ENCODE measurements at places on chromosomes 4 and X.

- no peak for DNase-seq
These were observed 144.9 kb downstream of the POLA1 start for GRCh38 chrX:24838629-24839028.

- DNase-seq: peak; percentile 76
These were observed 54.3 kb downstream of the LRBA start for GRCh38 chr4:150960818-150961217.

- DNase-seq: no peak
These were observed 55.3 kb downstream of the FIP1L1 start for GRCh38 chr4:53432528-53433424.

GRCh38 chr4:71231129-71232055 is 107.4 kb upstream of the SLC4A4 start:
- no peak for DNase-seq

DNA sequence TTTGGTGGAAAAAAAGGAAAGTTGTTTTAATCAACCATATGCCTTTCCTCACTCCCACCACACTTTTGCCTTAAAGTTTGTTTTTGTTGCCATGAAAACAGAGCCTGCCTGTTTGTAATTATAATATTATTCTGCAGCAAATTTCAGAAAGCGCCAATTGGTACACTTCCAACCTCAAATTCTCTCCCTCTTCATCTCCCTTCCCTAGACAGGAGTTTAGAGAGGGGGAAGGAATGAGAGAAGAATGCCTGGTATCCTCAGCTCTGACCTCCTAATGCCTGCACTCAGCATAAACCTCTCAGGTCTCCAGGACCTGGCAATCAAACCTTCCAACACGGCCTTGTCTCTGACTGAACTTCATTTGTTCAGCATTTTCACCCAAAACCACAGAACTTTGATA is 138.4 kb upstream of the HCCS start:
- no peak for DNase-seq

DNA sequence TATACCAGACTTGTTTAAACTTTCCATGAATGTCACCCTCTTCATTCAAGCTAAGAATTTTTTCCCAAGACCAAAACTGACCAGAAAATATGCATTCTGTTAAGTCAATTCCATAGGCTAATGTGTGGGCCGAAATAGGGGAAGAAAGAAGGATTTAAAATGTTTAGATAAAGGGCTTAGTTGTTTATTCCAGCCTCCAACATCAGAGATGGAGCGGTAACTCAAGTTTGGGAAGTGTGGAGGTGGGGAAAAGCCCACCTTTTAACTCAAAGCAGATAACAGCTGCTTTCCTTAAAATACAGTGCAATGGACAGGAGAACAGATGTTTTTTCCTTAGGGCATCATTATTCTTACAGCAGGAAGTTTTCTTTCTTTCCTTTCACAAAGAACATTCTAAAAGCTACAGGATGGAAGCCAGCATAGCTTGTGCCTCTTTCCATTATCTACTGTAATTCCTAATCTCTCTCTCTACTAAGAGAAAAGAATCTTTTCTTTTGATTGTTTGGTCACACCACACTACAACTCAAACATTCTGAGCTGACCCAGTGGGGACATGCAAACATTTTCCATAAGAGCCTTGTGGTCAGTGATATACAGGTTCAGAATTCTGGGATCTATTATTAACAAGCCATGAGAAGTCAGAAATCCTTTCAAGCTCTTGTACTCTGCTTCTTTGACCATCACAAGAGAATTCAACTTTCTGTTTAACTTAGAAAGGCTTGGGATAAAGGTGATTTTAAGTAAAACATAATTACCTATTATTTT is 101.6 kb downstream of the PDE5A start:
- no peak for DNase-seq

DNA sequence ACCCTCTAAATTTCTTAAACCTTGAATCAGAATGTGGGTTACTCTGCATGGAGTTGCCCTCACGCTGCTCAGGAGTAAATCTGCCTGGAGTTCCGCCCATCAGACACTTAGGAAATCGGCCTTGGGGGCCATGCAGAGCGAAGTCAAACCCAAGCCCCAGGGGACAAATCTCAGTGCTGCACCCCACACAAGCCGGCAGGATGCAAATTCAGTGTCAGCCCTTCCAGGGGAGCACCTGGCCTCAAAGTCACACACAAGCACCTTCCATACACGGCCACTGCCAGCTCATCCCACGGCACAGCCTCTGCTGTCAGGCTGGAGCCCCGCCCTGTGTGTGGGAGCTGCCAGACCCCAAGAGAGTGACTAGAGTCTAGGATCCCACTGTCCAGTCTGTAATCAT is 27.4 kb downstream of the RNF212 start:
- DNase-seq: no peak

GRCh38 chr4:22510750-22511149 is 5.1 kb downstream of the ADGRA3 start:
- no peak for DNase-seq

DNA sequence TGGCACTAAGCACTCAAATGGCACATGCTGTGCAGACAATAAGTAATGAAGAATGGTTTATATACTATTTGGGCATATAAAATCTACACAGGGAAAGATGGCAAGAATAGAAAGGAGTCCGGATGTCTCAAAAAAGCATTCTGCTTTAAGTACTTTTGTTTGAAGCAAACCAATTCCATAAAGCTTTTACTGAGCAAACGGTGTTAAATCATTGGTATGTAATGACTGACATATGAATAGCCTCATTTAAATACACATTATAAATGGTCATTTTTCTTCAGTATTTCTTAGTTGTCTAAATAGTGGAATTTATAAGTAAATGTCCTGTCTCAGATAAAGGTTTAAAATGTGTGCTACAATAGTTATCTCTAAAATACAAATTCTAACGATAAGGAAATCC is 6.0 kb downstream of the FBXO8 start:
- no peak for DNase-seq

- DNase-seq: no peak
These were observed 21.9 kb downstream of the STK26 start for GRCh38 chrX:132044953-132045352.

- DNase-seq: peak; percentile 41
These were observed 154.5 kb downstream of the MSN start for GRCh38 chrX:65821721-65822496.

DNA sequence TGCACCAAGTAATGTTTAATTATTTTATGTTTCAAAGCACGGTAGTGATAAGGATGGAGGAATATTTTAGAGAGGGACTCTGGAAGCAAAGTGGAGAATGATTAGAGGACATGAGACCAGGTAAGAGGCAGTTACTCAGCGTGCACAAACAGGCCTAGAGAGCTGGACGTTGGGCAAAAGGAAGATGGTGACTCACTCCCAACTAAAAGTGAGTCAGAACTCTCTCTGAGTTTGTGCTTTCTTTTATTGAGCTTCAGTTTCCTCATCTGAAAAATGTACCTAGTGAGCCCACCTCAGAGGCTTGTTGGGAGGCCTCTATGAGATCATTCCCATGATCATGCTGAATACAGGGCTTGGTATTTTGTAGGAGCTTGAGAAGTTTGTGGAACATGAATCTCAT is 1.6 kb upstream of the ZC4H2 start:
- DNase-seq: no peak

DNA sequence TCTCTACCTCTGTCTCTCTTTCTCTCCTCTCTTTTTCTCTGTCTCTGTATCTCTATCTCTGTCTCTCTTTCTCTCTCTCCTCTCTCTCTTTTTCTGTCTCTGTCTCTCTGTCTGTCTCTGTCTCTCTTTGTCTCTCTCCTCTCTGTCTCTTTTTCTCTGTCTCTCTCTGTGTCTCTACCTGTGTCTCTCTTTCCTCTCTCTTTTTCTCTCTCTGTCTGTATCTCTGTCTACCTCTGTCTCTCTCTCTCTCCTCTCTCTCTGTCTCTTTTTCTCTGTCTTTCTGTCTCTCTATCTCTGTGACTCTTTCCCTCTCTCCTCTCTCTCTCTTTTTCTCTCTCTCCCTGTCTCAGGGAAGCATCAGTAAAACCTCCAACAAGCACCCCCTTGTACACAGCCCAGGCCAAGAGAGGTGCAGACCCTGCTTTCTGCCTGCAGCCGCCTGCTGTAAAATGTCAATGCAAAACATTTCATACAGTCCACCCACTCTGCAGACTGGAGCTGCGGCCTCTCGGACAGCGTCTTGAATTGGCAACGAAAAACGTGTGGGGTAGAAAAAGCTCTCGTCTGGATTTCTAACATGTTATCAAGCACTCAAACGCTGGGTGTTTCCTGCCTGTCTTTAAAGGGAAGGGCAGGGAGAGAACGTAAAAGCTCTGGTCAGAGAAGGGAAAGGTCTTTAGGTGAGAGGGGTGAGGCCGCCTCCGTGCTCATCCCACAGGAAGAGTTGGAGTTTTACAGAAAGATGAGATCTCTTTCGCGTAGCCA is 3.7 kb upstream of the SHOX start:
- no peak for DNase-seq

DNA sequence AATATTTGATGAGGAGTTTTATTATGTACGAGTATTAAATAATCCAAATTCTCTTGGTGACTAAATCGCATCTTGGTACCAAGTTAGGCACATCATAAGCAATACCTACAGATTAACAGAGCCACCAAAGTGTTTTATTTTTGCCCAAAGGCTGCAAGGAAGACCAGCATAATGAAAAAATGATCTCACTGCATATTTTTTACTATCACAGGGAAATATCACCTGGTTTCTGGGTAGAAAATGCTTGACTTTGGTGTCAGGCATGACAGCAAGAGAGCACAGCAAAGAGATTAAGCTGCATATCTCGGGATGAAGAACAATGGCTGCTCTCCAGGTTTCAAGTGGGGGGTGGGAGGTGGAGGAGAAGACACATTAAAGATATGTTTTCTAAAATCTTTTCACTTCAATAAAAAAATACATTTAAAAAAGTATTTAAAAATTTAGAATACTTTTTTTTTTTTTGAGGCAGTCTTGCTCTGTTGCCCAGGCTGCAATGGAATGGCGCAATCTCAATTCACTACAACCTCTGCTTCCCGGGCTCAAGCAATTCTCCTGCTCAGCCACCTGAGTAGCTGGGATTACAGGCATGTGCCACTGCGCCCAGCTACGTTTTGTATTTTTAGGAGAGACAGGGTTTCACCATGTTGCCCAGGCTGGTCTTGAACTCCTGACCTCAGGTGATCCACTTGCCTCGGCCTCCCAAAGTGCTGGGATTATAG is 86.1 kb downstream of the FRYL start:
- DNase-seq: no peak

Measured in stimulated activated CD8-positive, alpha-beta memory T cell treated with anti-CD3 and anti-CD28 coated beads, Interleukin-4, amount 100 ng/mL, for 48 hours (primary cell).